ENCODE measurements at places on chromosomes 16 and 17.

- DNase-seq = peak; percentile 32
Measured at GRCh38 chr16:3696425-3697218, 20.7 kb downstream of the TRAP1 start.

DNA sequence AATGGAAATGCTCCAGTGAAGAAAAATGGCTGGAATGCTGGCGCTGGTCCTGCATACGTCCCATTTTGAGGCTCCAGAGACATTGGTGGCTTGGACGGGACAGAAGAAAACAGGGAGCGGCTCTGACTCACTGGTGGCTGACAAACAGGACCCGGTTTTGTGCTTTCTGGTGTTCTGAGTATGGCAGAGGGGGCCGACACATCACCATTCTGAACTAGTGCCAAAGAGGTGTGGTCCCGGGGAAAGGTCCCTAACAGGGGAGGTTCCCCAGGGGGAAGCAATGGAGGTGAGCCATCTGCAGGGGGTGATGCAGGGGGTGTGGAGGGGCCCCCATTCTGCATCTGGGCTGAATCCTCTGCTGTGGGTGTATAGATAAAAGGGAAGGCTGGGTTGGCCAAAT is 8.3 kb downstream of the ANKRD40 start:
- no peak for DNase-seq

DNA sequence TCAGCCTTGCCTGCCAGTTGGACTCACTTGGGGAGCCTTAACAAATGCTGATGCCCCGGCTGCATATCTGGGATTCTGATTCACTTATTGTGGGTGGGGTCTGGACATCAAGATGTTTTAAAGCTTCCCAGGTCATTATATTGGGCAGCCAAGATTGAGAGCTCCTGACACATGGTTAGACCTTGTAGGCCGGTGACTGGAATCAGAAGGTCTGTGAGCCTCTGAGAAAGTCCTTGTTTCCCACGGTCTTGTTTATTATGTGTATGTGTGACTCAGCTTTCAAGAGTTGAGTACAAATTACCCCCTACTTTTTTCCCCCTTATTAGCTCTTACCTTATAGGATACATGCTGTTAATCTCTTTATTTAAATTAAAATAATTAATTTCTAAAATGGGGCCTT is 103.5 kb downstream of the ABCC1 start:
- DNase-seq = no peak

- DNase-seq = peak; percentile 52
Measured at GRCh38 chr16:68992521-68992920, 112.9 kb upstream of the HAS3 start.

GRCh38 chr16:814974-815373 is 14.4 kb upstream of the GNG13 start:
- peak; percentile 74 for DNase-seq

DNA sequence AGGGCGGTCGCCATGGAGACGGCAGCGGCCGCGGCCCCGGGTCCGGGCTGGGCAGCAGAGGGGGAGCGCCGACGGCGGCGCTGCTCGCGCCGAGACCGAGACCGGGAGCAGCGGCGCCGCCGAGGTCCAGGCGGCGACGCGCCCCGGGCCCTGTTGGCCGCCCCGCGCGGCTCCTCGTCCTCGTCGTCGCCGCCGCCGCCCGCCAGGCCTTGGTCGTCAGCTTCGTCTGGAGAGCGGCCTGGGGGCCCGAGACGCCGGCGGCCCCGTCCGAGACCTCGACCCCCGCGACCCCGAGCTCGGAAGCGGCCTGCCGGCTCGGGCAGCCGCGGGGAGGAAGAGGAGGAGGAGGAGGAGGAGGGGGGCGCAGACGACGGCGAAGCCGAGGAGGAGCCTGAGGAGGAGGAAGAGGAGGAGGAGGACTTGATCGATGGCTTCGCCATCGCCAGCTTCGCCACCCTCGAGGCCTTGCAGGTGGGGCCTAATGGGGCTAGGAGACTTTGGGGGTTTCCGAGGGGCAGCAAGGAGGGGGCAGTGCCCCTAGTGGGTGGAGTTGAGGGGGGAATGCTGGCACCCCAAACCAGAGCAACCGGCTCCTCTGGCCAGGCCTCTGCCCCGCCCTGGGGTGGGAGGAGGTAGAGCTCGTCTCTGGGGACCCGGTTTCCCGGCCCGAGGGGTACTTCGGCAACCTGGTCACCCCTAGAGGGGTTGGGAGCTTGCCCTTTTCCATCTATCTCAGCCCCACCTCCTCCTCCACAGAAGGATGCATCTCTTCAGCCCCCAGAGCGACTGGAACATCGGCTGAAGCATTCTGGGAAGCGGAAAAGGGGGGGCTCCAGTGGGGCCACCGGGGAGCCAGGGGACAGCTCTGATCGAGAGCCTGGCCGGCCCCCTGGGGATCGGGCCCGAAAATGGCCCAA is 1.5 kb downstream of the FBRS start:
- DNase-seq = peak; percentile 47

- DNase-seq = peak; percentile 26
Measured at GRCh38 chr17:58278661-58279015, 2.1 kb downstream of the MPO start.

DNA sequence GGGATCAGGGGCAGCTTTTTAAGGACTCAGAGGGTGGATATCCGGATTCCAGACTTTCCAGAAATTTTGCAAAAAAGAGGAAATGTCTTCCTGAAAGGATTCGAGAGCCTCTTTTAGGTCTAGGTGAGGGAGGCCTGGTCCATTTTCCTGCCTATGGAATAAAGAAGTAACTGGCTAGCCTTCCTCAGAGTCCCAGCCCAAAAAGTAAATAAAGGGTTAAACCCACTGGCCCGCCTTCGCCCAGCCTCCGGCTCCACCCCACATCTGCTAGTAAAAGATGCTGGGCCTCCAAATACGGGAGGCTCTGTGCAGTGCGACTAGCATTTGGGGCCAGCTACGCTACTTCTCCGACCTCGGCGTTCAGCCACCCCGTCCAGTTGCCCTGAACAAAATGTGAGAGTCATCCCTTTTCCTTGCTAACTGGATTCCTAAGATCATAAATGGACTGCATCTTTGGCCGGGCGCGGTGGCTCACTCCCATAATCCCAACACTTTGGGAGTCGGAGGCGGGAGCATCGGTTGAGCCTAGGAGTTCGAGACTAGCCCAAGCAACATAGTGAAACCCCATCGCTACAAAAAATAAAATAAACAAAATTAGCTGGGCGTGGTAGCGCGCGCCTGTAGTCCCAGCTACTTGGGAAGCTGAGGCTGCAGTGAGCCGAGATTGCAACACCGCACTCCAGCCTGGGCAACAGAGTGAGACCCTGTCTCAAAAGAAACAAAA is 824 bp upstream of the MPP2 start:
- peak; percentile 90 for DNase-seq

GRCh38 chr17:80646328-80646727 is 101.7 kb downstream of the RPTOR start:
- DNase-seq = no peak

DNA sequence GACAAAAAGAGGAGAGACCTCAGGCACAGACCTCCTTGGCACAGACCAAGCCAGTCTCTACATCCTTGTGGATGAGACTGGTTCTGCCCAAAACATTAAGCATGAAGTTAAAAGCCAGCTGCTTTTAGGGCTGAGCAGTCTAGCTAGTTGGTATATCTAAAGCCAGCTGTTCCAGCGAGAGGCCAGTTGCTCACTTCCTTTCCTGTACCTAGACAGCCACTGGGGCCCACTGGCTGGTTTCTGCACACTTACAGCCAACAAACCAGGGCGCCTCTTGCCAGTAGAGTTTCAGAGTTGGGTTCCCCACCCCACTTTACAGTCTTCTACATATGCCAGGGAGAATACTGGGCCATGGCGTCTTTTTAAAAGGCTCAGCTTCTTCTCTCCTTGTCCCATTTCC is 242.4 kb downstream of the ZFHX3 start:
- DNase-seq = no peak

GRCh38 chr17:45298546-45299285 is 18.1 kb downstream of the MAP3K14 start:
- DNase-seq = no peak

DNA sequence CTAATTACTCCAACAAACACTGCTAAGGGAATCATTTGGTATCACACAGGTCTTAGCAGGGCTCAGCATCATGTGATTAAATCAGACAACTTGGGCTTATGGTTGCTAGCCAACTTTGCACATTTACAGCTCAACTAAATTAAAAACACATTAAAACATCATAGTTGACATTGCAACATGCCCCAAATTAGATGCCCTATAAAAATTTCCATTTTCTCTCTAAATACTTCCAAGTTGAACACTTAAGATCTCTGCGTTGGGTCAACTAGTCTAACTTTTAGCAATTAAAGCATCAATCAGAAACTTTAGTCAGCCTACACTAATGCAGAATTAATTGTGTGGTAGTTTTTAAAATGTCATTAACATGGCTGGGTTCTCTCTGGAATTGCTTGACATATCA is 12.1 kb downstream of the DNAJC7 start:
- DNase-seq = no peak

DNA sequence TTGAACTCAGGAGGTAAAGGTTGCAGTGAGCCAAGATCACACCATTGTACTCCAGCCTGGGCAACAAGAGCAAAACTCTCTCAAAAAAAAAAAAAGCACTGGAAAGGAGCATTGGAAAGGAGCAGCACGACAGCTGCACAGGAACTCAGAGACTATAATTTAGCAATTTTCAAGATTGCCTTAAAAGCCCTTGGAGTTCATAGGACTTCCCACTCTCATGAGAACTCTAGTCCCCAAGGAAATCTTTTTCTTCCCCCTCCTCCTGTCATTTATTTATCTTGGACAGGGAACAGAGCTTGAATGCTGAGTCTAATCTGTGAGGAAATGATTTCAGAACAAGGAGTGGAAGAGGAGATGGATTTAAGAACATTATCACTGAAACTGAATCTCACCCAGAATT is 69.0 kb downstream of the PLXDC1 start:
- DNase-seq = peak; percentile 51

DNA sequence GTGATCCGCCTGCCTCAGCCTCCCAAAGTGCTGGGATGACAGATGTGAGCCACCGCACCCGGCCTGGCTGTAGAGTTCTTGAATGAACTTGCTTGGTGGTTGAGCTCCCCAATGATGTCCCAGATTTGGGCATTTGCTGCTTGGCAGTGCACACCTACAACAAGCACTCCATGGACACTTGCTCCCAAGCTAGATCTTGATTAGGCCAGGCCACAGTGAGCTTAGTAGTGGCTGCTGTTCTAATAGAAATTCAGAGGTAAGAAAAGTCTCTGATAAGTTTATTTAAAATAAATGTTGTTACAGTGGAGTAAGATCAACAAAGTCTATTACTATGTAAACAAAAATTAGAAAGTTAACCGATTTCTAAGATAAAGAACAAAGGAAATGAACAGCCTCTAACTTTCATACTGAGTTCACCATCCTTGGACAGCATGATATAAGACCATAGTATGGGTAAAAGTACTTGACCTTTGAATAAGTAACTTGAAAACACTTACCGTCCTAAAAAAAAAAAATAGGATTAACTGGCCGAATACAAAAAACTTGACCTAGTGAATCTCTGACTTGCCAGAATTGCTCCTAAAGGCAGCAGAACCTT is 951 bp downstream of the TMED6 start:
- DNase-seq = no peak

GRCh38 chr16:84823484-84823883 is 3.7 kb downstream of the CRISPLD2 start:
- DNase-seq = peak; percentile 73

DNA sequence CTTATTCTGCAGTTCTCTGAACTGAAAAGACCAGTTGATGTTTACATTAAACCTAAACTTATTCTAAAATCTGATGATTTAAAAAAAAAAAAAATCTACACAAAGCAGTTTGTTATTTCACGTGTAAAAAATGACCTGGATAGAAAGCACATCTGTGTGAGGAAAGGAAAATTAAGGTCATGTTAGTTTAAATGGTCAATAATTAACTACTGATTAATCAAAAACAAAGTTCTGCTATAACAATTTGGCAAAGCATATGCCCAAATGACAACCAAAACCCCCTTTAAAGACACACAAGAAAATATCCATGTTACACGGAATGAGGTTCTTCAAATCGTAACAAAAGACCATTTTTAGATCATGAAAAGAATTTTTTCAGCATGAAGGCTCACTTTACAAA is 30.4 kb downstream of the CACNG1 start:
- no peak for DNase-seq

GRCh38 chr17:60333628-60334031 is 58.3 kb downstream of the USP32 start:
- no peak for DNase-seq

DNA sequence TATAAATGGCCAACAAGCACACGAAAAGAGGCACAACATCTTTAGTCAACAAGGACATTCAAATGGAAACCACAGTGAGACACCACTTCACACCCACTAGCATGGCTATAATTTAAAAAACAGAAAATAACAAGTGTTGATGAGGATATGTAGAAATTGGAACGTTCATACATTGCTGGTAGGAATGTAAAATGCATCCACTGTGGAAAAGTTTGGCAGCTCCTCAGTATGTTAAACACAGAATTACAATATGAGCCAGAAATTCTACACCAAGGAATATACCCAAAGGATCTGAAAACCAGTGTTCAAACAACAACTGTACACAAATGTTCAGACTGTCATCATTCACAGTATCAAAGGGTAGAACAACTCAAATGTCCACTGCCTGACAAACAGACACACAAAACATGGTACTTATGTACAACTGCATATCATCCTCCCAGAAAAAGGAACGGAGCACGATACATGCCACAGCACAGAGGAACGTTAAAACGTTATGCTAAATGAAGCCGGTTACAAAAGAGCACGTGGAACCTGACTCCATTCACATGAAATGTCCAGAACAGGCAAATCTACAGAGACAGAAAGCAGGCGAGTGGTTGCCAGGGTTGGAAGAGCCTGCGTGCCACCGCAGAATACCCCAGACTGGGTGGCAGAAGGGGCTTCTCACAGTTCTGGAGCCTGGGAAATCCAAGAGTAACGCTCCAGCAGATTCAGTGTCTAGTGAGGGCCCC is 32.8 kb upstream of the METRNL start:
- DNase-seq = no peak

DNA sequence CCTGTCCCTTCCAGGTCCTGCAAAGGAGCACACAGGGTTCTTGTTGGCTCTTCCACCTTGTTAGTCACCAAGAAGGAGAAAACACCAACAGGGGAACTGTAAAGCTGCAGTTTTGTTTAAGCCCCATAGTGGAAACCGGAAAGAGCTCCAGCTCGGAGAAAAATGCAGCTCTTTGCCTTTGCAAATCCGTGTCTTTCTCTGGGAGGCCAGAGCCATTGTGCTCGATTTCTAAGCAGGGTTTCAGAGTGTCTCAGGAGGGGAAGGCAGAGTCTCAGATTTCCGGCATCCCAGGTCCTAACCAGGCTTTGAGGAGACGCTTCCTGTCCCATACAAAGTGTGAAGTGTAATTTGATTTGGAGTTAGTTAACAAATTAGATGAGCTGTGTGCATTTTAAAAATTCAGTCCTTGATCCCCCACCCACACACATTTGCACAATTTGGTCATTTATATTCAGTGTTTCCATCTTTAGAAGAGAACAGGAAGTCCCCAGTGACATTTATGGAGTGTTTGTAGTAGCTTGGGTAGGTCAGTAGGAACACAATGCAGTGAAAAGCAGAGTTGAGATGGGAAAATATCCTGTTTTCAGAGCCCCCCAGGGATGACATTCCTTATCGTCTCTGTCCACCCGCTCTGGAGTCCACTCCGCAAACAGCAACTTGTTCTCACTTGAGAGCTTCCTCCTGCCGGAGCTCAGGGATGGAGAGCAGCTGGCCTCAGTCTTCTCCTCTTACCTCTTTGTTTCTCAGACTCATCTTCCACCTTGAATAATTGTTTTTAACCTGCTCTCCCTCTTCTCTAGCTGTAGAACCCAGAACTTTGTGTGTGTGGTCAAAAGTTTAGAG is 331.9 kb downstream of the SEC14L1 start:
- no peak for DNase-seq

- peak; percentile 33 for DNase-seq
Measured at GRCh38 chr16:54957403-54958166, 26.9 kb downstream of the IRX5 start.

Data from GM03348 (cell line).